ENCODE measurements at places on chromosomes 16 and 17.

DNA sequence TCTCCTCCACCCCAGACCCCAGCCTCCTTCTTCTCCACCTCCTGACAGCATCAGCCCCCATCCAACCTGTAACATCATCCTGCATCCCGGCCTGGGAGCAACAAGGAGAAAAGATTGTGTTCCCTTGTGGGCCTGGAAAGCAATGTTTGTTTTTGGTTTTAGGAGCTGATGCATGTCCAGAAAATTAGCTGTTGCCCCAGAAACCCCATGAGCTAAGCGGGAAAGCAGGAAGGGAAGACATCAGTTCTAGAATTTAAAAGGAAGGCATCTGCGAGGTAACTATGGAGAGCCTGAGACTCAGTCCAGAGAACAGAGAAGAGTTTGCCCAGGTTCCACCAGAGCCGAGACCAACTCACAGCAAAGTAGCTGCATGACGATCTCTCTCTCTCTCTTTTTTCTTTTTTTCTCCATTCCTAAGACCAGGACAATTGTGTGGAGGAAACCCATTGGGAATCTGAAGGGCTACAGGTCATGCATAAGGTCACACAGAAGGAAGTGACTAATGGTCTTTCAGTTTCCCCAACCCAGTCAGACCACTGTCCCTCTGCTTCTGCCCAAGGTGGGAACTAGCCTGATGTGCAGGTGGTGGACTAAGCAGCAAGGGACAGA lies 124.4 kb downstream of the SLC39A11 start:
- DNase-seq: no peak

- DNase-seq: no peak
These were observed 36.0 kb upstream of the SHISA6 start for GRCh38 chr17:11204991-11205390.

- no peak for DNase-seq
These were observed 169.8 kb downstream of the AATF start for GRCh38 chr17:37118366-37119137.

DNA sequence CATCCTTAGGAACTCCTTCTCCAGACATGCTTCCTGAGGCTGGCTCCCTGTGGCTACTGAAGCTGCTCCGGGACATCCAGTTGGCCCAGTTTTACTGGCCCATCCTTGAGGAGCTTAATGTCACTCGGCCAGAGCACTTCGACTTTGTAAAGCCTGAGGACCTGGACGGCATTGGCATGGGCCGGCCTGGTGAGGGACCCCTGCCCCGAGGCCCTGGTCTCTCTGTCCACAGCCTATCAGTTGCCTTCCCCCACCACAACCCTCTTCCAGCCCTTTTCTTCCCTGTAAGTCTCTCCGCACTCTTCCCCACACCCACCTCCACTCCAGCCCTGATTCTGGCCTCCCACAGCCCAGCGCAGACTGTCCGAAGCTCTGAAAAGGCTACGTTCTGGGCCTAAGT lies 2.0 kb downstream of the TNK1 start:
- DNase-seq: no peak

DNA sequence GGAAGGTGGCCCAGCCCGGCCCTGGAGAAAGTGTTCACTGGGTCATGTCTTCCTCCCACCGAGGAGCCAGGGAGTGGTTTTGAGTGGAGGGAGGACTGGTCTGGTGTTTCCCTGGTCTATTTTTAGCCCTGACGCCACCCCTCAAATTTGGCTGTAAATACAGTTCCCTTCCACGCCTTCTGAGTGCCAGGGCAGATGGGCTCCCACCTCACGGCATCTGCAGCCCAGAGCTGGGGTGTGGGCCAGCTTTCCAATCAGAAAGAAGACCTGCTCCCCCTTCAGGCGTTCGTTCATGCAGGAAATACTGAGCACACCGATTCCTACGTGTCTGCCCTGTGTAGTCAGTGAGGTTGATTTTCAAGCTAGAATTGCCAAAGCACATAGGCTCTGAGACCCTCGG lies 53.7 kb downstream of the SNX20 start:
- no peak for DNase-seq

DNA sequence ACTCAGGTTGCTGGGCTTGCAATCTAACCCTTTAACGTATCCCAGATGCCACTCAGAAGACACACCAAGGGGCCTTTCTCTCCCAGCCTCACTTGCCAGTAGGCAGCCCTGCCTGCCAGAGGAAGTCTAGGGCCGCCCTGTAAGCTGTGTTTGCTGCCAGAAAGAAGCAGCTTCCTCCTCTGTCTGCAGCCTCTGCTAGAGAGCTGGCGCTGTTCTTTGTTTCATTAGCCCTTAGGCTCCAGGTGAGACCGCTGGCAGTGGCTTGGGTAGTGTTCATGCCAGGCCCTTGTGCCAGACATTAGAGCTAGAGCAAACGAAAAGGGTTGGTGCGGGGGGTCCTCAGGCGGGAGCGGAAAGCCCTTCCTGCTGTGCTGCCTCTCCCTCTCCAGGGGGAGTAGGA lies 8.9 kb downstream of the CTRL start:
- no peak for DNase-seq

DNA sequence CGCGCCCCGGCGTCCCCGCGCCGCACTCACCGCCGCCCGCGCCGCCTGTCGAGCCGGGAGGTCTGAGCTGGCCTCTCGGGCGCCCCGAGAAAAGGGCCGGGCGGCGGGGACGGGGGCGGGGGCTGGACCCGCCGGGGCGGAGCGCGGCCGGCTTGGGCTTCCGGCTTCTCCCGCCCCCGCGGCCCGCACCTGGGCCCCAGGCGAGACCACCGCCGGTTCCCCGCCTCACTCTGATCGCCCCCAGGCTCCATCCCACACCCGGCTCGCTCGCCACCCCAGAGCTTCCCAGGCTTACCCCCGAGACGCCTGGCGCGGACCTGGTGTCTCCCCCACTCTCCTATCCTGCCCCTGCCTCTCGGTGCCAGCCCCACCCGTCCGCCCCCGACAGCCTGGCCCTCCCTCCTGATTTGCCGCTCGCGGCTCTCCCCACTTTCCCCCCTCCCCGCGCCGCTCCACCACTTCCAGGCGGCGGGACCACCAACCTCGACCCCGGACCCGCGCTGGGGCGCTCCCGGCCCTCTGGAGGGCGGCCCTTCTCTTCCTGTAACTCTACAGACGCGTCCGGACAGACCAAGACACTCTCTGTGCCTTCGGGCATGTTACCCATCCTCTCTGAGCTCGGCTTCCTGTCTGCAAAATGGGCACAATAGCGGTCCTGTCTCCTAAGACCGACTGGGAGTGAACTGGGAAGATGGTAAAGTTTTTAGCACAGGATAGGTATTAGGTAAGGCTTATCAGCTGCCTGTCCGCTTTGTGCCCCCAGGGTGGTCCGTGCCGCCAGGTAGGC lies at the start of gene LITAF:
TSS of gene LITAF (minus strand) at position 64 of the 787 bp plus-strand sequence. CDS start 30,189 bp downstream, outside the sequence.
- no peak for DNase-seq

DNA sequence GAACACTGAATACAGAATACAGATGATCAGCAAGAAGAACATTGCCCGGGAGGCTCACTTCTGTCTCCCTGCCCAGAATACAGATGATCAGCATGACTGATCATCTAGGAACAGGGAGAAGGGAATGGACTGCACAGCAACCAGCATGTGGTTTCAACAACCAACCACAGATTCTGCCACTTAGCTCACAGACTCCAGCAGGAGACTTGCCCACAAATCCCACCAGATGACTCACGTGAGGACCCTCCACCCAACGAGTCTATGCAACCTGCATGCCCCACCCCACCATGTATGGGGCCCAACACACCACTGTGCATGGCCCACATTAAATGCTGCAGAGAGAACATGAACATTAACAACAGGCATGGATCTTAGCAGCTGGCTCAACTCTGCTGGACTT lies 36.1 kb upstream of the ALOX12 start:
- no peak for DNase-seq

DNA sequence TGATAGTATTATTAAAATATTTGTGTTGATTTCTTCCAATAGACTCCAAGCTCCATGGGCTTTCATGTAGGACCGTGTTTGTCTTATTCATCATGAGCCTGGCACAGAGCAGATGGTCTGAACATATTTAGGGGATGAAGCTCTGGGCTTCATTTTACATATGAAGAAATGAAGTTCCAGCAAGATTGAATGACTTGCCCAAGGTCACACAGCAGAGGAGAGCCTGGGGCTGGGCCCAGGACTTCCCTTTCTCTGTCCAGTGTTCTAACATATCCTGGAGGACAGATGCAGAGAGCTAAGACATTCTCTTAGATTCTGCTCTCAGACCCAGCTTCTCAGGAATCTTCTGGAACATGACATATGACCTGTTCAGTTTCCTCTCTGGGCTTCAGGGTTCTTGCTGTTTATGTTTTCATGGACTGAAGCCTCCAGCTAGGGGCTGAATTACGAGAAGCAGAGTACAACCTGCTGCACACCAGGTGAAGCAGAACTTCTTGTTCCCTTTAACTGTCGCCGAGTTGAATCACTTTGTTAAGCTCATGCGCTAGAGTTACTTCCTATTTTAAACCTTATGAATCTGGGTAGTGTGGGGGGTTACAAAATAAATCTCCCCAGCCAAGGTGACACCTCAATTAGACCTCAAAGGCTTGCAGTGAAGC lies 53.6 kb downstream of the GPRC5B start:
- no peak for DNase-seq
